ENCODE measurements at places on chromosomes 1 and 21. TPM values are rescaled to one million over a fixed set of nuclear protein-coding genes. Genes with fewer than 3 reads are reported as not detected.

DNA sequence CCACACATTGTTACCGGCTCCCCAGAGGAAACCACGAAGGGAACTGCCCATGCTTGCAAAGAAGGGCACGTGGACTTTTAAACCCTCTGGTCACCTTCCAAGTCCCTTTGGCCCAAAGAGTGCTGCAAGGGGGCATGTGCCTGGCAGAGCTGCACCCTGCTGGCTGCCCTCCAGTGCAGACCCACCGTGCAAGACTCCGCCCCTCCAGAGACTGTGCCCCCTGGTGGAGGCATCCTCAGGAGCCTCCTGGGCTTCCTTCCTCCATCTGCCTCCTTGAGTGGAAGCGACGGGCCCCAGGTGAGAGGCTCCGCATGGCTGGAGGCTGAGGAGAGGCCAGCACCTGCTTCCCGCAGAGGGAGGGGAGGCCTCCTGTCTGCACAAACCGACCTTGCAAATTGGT, 100.6 kb downstream of the CRYAA start:
- DNase-seq: peak; percentile 28

- peak; percentile 45 for DNase-seq
These were observed 917 bp downstream of the ETNK2 start for GRCh38 chr1:204150702-204151551.

- peak; percentile 92 for DNase-seq
These were observed 1.8 kb downstream of the COL9A2 start for GRCh38 chr1:40315239-40315794.

GRCh38 chr1:180793451-180793850, 119.2 kb upstream of the KIAA1614 start:
- DNase-seq: no peak

GRCh38 chr21:33255404-33255803, 10.8 kb upstream of the IL10RB start:
- no peak for DNase-seq

GRCh38 chr1:201354151-201354900, 23.2 kb downstream of the TNNT2 start:
- DNase-seq: no peak

- peak; percentile 78 for DNase-seq
These were observed 17.1 kb downstream of the ARHGEF16 start for GRCh38 chr1:3471356-3472087.

GRCh38 chr1:17950728-17951127, 156.9 kb upstream of the IGSF21 start:
- no peak for DNase-seq

- no peak for DNase-seq
These were observed 320.1 kb upstream of the FMN2 start for GRCh38 chr1:239771550-239771949.

DNA sequence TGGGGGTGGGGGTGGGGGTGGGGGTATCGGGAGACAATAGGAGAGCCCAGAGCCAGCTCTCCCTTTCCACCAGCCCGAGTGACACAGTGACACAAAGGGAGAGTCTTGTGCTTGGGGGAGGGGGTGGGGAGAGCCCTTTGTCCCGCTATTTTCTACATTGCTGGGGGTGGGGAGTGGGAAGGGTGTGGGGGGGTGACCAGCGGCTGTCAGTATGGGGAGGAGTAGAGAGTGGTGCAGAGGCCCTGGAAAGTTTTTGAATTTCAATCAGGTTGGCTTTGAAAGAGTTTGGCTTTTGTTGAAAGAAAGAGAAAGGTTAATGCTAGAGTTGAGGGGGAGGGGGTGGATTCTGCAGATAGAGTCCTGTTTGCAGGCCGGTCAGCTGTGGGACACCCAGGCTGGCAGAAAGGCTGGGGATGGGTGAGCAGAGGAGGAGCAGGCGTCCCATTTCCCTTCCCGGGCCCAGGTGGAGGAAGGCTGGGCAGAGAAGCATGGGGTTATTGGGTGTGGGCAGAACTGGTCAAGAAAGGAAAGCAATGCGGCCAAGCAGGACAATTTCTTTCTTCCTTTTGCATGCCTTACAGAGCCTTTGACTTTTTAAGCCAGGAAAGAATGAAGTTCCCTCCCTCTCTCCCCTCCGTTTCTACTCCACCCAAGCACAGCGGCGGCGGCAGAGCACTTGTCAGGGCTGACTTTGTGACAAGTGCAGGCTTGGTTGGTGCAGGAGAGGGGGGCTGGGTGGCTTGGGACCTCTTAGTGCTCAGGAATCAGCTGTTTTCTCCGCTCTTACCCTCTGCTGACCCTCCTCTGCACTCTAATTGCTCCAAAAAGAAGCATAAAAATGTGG, 96.2 kb downstream of the RNF220 start:
- no peak for DNase-seq

- no peak for DNase-seq
These were observed 3.7 kb downstream of the ATP1B1 start for GRCh38 chr1:169110236-169110635.

DNA sequence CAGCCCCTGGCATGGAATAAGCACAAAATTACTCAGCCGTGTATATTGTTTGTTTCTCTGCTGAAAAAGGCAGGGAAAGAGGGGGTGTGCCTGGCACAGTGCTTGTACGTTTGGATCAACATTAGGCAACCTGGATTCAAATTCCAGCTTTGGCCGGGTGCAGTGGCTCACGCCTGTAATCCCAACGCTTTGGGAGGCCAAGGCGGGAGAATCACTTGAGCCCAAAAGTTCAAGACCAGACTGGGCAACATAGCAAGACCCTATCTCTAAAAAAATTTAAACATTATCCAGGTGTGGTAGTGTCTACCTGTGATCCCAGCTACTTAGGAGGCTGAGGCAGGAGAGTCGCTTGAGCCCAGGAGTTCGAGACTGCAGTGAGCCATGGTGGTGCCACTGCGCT, 152.9 kb upstream of the TMEM51 start:
- no peak for DNase-seq

- DNase-seq: no peak
These were observed 63.0 kb upstream of the ETS2 start for GRCh38 chr21:38742580-38743260.

DNA sequence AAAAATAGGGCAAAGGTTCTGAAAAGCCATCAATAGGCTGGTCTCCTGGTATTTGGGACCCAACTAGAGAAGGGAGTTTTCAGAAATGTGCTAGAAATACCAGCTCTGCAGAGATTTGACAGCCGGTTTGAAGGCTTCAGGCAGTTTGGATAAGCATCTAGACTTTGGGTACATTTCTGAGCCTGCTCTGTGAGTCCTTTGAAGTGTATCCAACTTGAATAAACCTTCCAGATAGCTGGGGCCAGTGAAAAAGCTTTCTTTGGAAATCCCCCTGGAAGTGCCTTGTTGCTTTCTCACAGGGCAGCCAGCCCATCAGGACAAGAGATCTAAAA, 6.4 kb upstream of the PEF1 start:
- DNase-seq: no peak

DNA sequence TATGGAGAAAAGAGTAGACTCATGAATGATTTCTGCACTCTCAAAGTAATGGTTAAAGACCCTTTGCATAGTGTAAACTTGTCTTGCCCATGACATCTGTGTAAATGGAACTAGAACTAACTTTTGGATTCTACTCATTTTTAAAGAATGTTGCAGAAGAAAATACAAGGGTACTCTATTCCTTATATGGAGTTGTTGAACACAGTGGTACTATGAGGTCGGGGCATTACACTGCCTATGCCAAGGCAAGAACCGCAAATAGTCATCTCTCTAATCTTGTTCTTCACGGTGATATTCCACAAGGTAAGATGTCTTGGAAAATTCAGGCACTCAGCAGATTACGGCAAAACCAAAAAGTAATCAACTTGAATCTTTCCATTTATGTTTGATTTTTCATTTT, 19.8 kb downstream of the CCT8 start:
- no peak for DNase-seq

DNA sequence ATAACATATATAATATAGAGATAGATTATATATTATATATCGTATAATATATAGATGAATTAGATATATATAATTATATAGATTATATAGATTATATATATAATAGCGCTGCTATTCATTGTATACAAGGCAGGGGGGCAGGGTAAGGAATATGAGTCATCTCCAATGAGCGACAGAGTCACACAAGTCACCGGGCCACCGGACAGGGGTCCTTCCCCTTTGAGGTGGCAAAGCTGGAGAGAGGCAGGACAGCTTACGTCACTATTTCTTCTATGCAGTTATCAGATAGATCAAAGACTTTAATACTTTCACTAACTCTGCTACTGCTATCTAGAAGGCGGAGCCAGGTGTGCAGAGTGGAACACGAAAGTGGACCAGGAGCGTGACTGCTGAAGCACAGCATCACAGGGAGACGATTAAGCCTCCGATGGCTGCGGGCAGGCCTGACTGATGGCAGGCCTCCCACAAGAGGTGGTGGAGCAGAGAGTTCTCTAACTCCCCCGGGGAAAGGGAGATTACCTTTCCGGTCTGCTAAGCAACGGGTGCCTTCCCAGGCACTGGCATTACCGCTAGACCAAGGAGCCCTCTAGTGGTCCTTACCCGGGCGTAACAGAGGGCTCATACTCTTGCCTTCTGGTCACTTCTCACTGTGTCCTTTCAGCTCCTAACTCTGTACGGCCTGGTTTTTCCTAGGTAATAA, 2154.7 kb downstream of the MRPL39 start:
- DNase-seq: peak; percentile 36

- peak; percentile 29 for DNase-seq
These were observed 72.6 kb upstream of the TRABD2B start for GRCh38 chr1:48069662-48070395.

DNA sequence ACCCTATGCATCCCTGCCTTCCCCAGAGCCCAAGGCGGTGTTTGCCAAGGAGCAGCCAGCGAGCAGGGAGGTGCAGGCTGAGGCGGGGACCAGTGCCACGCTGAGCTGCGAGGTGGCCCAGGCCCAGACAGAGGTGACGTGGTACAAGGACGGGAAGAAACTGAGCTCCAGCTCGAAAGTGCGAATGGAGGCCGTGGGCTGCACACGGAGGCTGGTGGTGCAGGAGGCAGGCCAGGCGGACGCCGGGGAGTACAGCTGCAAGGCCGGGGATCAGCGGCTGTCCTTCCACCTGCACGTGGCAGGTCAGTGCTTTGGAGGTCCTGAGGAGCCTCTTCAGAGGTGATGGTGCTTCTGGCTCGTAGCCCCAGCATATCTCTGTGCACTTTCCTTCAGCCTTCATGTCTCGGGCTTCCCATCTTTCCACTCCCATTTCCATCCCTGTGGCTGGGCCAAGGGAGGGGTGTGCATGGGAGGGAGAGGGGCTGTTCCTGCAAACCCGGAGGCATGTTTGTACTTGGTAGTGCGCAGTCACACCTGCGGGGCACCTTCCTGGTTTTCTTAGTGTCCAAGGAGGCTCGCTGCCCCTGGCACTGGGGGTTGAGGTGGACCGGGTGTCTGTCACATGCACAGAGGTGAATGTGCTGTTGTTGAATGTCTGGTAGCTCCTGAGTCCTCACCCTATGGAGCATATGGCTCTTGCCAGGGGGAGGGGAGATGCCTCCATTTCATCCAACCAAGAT, 56.4 kb downstream of the OBSCN start:
- DNase-seq: no peak

DNA sequence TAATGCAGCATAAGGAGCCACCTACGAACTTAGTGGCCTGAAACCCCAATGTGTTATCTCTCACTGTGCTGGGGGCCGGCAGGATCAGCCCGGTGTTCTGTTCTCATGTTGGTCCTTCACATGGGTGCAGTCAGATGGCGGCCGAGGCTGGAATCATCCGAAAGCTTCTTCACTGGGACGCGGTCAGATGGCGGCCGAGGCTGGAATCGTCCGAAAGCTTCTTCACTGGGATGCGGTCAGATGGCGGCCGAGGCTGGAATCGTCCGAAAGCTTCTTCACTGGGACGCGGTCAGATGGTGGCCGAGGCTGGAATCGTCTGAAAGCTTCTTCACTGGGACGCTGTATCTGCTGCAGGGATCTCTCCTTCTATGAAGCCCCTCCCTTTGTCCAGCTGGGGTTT, 12.6 kb upstream of the PCBP3 start:
- DNase-seq: no peak

DNA sequence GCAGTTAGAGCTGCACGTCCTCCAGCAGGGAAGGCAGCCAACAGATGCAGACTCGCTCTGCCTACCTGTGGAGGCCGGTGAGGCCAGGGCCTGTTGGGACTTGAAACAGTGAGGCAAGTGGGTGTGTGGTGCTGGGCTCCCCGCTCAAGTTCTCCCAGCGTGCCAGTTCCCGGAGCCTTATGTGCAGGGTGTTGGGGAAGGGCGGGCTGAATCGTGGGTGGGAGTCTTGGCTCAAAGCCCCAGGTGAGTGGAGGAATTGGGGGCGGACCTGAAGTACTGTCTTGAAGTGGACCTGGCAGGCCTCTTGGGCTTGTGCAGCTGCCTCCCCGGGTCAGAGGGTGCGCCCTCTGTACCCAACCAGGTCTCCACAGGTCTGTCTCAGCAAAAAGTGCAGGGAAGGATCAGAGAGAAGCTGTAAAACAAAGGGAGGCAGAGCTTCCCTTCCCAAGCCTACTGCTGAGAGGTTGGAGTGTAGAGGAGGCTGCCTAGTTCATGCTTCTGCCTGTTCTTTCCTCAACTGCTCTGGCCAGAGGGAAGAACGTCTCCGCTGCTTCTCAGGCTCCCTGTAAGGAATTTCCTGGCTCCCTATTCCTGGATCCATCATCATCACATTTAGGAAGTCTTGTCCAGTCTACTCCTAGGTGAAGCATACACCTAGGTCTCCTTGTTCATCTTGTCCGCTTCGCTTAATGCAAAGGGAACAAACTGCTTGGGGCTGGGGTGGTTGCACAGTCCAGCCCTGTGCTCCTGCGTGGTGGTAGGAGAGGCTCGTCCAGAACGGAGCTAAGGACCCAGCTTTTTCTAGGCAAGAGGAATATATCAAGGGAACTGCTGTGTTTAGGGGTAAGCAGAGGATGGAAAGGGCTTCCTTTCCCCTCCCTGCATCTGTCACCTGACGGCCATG, 14.9 kb downstream of the UTP11 start:
- DNase-seq: no peak

DNA sequence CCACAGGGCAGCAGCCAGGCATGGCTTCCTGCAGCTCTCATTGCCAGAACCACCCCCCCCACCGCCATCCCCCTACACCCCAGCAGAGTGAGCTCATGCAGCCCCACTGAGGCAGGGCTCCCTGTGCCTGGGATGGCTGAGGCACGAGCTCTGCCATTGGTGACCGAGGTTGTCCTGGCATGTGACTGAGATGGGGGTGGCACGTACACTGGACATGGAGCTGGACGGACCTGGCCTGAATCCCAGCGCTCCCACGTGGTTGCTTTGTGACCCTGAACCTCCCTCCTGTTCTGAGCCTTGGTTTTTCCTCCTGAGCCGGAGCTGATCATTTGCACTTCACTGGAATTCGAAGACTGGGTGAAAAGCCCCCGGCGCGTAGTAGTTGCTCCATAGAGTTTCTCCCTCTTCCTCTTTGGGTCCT, 28.3 kb downstream of the ALPL start:
- no peak for DNase-seq

DNA sequence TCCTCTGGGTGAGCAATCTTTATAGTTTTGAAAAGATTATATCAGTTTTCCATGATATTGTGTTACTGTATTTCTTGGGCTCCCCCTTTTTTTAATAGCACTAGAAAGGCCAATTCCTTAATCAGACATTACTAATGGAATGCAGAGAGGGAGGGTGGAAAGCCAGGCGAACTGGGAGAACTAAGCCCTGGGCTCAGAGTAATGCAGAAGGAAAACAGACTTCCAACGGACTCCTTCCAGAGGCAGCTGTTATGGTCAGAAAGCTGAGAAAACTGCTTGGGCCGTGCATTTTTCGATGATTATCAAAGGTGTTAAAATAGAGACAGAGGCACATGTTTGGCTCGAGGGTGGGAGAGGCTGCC, 206.3 kb downstream of the FOXD2 start:
- DNase-seq: no peak

Gene PLA2G2A
- not detected for total RNA-seq

Gene KCNT2
- 1.2 TPM for total RNA-seq

Gene CD52
- total RNA-seq: not detected

Gene OR2T33
- not detected for total RNA-seq

Gene TNFSF4
- 0.20 TPM for total RNA-seq

Gene SLAMF9
- not detected for total RNA-seq

Gene ACOT11
- total RNA-seq: 5.5 TPM

Gene KRTAP20-2
- not detected for total RNA-seq

Gene PRDM15
- 16.7 TPM for total RNA-seq

All from A673 (cell line).